ENCODE measurements at places on chromosomes 5 and 9.
A peak's percentile ranks its signal among the peaks of the same experiment; 100 is the strongest.

GRCh38 chr9:20356403-20357036 lies 265.8 kb downstream of the MLLT3 start:
- DNase-seq, result peak; percentile 42

GRCh38 chr5:179169836-179170235 lies 109.7 kb downstream of the ZNF354C start:
- no peak for DNase-seq

DNA sequence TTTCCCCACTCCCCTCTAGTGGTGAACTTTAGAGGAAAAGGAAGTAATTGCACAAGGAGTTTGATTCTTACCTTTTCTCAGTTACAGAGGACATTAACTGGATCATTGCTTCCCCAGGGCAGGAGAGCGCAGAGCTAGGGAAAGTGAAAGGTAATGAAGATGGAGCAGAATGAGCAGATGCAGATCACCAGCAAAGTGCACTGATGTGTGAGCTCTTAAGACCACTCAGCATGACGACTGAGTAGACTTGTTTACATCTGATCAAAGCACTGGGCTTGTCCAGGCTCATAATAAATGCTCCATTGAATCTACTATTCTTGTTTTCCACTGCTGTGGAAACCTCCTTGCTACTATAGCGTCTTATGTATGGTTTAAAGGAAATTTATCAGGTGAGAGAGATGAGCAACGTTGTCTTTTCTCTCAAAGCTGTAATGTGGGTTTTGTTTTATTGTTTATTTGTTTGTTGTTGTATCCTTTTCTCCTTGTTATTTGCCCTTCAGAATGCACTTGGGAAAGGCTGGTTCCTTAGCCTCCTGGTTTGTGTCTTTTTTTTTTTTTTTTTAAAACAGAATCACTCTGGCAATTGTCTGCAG lies 25.3 kb downstream of the SLC22A5 start:
- DNase-seq, result no peak

DNA sequence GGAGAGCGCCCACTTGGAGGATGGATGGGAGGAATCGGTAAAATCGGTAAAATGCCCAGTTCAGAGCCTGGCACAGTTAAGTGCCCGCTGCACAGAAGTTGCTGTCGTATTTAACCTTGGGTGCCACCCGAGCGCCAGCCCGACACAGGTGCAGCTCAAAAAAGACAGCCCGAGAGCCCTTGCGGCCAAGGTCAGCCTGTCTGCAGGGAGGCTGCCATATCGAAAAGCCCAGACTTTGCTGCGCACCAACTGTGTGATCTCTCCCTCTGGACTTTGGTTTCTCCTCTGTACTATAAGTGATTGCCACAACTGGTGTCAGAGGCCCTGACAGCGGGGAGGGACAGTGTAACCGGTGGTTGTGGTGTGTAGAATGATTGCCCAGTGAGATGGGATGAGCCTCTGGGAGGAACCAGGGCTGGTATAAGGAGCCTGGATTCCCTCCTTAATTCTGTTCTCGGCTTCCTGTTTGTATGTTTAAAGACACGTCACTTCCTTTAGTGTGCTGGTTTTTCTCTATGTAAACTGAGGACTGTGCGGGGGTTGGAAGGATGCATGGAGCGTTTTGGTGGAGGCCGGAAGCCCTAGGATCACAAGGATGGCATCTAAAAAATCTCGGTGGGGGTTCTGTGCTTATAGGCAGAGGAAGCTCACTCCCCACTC lies 792 bp downstream of the NTMT1 start:
- no peak for DNase-seq

- DNase-seq, result no peak
Observed at GRCh38 chr5:32942225-32942989, 231.3 kb downstream of the NPR3 start.

- no peak for DNase-seq
Observed at GRCh38 chr9:81318571-81318970, 370.8 kb downstream of the TLE1 start.

DNA sequence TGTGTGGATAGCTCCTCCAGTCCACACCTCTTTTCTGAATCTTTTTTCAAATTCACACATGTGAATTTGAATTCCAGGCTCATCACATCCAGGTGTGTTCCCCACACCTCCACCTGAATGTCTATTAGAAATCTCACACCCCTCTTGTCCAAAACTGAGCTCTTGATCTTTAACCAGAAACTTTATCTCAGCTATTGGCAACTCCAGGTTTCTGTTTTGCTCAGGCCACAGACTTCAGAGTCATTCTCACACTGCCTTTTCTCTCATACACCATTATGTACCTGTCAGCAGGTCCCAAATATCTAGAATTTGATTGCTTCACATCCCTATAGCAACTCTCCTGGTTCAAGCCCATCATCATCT lies 11.6 kb downstream of the NIPSNAP3B start:
- no peak for DNase-seq

GRCh38 chr5:144779368-144779767 lies 608.7 kb downstream of the KCTD16 start:
- DNase-seq, result no peak

GRCh38 chr9:35487081-35487480 lies 2.8 kb upstream of the RUSC2 start:
- no peak for DNase-seq

GRCh38 chr5:106843812-106844416 lies 826.8 kb downstream of the EFNA5 start:
- no peak for DNase-seq

DNA sequence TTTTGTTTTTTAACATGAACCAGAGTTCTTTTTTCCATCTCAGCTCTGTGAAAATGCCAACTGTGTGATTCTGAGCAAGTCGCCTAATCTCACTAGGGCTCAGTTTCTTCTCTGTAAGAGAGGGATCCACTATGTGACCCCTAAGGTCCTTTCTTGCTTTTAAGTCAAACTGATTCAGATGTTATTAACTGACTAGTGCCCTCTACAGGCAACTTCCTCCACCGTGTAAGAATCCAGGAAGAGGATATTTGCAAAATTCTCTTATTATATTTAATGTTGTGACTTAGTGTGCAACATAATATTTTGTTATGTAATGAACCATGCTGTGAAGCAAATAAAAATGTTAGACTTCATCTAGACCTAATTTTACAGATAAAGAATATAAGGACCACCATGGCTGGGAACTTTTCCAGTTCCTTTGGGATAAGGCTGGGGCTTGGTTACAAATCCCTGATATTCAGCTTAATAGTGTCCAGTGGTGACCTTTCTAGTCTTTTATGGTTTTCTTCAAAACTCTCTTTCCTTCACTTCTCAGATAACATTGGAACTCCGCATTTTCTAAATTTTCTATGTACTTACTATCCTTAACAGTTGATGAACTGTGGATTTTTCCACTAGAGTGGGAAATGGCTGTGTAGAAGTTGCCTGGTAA lies 244.7 kb downstream of the PIK3R1 start:
- peak; percentile 38 for DNase-seq

DNA sequence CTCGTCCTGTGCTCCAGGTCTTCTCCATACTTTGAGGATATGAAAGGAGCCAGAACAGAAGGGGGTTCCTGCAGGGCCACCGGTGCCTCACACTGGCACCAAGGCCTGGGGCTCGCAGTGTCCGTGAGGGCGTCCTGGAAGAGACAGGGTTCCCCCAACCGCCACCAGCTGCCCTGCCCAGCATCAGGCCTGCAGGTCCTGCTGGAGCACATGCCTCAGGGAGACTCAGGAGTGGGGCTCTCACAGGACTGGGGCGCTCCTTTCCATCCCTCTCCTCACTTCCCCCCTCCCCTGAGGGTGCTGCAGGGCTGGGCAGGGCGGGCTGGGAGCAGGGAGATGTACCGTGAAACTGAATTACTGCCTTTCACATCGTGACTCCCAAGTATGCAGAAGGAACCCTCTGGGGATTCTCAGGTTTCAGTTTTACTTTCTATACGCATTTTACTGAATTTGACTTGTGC lies 31.7 kb downstream of the CEP72 start:
- DNase-seq, result no peak

All from activated CD8-positive, alpha-beta memory T cell treated with anti-CD3 and anti-CD28 coated beads, Interleukin-2, amount 50 U/mL, for 4 hours (primary cell).